Occipital lobe (tissue), 3 donors: ENCODE measurements at places on chromosomes 1 and 21. TPM values are rescaled to one million over a fixed set of nuclear protein-coding genes. Genes with fewer than 3 reads are reported as not detected.

Gene FALEC
- 1.1 TPM for total RNA-seq

Gene BRINP3
- 28.9 TPM for total RNA-seq

Gene MCOLN2
- not detected for total RNA-seq

Gene FCRL5
- not detected for total RNA-seq

- DNase-seq = no peak
Observed at GRCh38 chr1:208081972-208082371, 162.2 kb downstream of the PLXNA2 start.

DNA sequence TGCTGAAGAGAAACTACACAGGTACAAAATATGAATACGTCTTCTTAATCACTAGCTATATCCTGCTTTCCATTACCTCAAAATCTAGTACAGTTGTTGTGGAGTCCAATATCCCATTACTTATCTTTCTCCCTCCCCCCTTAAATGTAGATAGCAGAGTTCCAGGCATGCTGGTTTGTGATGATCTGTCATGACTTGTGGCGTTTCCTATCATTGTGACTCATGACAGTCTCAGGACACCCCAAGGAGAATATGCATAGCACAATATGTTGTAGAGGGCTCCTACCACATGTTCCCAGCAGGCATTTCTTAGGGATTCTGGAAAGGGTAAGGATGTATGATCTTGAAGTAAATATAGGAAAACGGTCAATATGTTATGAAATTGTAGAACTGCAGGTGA lies 206.9 kb downstream of the USH2A start:
- DNase-seq = no peak

DNA sequence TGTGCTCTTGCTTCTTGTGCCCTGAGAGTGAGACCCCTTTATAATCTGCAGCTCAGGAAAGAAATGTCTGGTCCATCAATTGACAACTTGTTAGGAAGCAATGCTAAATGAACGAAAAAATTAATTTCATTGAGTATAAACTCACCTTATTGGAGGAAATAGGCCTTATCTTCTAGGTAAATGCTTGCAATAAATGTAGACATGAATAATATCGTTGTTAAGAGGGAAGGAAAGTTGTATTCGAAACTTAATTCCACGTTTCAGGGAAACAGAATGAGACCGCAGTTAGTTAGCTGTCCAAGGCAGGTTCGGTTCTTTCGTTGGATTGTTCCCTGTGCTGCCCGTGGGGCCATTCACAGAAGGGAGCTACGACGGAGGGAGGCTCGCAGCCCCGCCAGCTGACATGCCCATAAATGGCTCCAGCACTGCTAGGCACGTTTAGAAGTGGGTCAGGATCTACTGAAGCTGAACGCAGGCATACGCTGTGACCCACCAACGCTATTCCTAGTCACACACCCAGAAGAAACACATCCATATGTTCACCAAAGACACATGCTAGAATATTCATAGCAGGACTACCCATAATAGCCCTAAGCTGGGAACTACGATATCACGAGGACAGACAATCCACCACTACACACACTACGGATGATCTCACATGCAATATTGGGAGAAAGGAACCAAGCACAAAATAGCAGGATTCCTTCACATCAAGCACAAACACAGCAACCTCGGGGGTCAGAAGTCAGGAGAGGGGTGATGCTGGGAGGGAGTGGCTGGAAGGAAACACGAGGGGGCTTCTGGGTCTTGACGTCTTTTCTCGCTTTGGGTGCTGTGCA lies 56.2 kb upstream of the LBR start:
- no peak for DNase-seq

DNA sequence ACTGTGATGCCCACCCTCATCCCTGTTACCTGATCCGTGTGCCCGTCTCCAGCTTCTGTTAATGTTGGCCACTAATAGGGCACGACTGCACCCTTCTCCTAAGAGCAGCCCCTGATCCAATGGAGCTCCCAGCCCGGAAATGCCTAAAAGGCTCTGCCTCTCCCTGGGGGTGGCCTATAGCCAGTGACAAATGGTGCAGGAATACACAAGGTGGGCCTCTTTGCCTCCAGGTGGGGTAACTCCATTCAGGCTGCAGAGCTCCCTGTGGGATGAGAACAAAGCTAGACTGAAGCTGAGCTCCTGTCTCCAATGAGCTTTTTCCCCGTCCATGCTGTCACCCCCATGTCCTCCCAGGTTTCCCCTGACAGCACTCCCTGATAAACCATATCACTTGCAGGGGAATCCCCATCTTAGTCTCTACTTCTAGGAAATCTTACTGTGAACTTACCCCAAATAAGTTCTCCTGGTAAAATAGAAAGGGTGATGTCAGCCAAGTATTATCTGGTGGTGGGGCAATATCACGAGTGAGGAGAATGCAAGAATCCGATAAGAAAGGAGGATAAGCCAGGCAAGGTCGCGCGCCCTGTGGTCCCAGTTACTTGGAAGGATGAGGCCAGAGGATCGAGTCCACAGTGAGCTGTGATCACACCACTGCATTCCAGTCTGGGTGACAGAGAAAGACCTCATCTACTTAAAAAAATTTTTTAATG lies 18.6 kb downstream of the S100A7A start:
- DNase-seq = no peak

DNA sequence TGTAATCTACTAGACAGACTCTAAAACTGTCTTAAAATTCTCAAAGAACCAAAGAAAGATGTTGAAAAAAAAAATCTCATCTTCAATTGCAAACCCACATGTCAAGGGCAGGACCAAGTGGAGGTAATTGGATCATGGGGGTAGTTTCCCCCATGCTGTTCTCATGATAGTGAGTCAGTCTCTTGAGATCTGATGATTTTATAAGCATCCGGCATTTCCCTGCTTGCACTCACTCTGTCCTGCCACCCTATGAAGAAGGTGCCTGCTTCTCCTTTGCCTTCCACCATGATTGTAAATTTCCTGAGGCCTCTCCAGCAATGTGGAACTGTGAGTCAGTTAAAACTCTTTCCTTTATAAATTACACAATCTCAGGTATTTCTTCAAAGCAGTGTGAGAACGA lies 257.0 kb downstream of the HHIPL2 start:
- no peak for DNase-seq

DNA sequence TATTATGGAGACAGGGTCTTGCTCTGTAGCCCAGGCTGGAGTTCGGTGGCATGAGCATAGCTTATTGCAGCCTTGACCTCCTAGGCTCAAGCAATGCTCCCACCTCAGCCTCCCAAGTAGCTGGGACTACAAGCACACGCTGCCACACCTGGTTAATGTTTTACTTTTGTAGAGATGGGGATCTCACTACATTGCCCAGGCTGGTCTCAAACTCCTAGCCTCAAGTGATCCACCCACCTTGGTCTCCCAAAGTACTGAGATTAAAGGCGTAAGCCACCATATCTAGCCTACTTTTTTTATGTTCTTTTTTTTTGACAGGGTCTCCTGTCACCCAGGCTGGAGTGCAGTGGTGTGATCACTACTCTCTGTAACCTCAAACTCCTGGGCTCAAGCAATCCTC lies 5.9 kb upstream of the BCL2L15 start:
- DNase-seq = no peak

DNA sequence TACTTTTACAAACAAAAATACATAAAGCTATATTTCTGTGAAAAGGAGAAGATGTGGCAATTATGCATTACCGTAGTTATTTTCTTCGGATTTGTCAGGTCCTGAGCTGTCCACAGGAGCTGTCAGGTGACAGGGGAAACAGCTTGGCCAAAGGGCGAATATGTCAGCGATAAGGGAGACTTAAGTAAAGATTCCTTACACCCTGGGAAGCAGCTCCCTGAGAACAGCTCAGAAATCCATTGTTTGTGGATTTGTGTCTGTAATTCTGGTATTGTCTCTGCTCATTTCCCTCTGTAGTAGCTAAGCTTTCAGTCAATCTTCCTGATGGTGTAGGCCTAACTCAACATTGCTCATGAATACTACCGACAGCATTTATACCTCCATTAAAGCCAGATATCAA lies 7.1 kb upstream of the CD34 start:
- DNase-seq = no peak

DNA sequence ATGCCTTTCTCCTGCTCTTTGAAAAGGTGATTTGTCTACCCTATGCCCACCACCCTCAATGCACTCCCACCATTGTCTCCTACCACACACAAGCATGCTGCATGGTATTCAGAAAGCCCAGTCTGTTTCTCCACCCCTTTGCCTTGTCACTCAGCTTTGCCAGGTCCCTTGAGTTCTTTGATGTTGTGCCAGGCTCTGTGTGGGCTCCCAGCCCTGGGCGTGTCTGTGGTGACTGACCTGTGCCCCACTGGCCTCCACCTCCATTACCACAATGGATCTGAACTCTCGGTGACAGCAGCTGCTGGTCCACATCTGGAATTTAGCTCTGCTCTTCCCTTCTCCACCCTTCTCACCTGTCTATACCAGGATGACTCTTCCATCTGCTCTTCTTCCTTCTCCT lies 34.9 kb downstream of the ATP2B4 start:
- DNase-seq = no peak

DNA sequence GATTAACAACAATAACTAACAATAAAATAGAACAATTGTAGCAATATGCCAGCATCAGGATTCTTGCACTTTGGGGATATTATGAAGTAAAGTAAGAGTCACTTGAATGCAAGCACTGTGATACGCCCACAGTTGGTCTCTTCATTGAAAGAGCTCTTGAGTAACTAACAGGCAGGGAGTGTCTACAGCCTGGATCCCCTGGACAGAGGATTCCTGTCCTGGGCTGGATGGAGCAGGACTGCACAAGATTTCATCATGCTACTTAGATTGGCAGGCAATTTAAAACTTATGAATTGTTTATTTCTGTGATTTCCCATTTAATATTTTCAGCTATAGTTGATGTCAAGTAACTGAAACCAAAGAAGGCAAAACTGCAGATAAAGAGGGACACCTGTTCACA lies 13.7 kb upstream of the KRTAP19-5 start:
- no peak for DNase-seq

- no peak for DNase-seq
Observed at GRCh38 chr1:183847641-183848040, 42.7 kb downstream of the RGL1 start.

GRCh38 chr21:46606427-46606813 lies 1.5 kb upstream of the S100B start:
- no peak for DNase-seq

DNA sequence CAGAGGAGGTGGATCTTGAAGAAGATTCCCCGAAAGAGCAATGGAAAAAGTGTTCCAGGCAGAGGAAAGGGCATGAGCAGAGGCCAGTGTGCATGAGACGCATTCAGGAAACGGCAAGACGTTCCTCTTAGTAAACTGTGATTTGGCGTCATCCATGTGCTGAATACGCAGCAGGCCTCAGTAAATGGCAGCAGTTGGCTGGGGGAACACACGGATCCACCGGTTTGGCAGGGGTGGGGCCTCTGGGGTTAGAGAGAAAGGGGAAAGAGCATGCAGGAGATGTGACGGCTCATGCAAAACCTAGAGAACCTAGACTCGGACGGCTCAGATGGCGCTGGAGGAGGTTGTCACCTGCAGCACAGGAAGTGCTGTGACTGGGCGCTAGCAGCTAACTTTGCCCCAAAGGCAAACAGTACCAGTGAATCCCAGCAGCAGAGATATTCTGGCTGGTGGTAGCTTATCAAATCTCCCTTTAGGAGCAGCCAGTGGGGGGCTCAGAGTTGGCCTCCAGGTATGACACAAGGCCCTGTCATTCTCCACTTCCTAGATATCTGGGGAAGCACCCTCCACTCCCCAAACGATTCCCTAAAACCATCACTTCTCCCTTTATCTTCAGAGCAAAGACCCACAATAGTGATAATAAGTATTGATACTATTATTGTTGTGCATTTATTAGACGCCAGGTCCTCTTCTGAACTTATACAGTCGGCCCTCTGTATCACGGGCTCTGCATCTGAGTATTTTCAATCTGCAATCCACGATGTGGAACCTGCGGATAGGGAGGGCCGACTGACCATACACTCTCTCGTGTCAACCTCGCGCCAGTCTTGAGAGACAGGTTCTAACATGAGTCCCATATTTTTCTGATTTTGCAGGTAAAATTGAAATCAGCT lies 7.6 kb downstream of the LAPTM5 start:
- DNase-seq = no peak
